ENCODE measurements at places on chromosomes 4 and X. TPM values are rescaled to one million over a fixed set of nuclear protein-coding genes. Genes with fewer than 3 reads are reported as not detected.

DNA sequence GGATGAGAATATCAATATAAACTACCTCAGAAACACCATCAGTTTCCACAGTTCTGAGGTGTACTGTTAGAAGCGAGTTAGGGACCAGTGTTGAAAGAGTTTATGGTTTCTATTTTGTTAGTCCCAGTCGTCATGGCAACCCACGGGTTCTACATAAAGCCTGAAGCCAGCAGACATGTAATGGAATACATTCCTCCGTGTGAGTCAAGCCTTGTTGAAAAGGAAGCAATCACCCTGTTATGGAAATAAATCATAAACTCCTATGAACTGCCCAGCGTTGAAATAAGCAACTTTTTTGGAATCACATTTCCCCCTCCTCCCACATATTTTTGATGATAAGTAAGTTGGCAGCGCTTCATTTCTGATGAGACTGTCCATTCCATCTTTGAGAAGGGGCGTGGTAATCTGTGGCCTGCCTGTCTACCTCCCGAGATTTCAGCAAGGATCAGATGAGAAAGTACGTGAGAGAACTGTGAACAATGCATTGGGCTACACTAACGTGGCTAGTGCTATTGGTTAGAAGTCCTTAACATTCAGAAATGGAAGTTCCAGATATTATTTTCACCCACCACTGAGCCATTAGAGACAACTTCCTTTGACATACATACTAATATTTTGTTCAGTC is 40.4 kb upstream of the PDHA1 start:
- no peak overlapping the region for H3K4me3 ChIP-seq
- DNase-seq: peak; percentile 19
- no peaks in the 10 kb centered on the region for H3K27me3 ChIP-seq
- no peaks in the 10 kb centered on the region for H3K4me1 ChIP-seq
- no peak overlapping the region for H3K27ac ChIP-seq

- H3K4me1 ChIP-seq: peaks cover 50% of the 10 kb centered on the region
- no peaks in the 10 kb centered on the region for H3K36me3 ChIP-seq
- no peaks in the 10 kb centered on the region for H3K27me3 ChIP-seq
Measured at GRCh38 chrX:34382416-34382815, 250.3 kb upstream of the FAM47A start.

GRCh38 chrX:104668550-104668949 is 102.6 kb downstream of the IL1RAPL2 start:
- H3K4me3 ChIP-seq: no peak overlapping the region
- DNase-seq: no peak
- no peaks in the 10 kb centered on the region for H3K36me3 ChIP-seq
- H3K27me3 ChIP-seq: no peaks in the 10 kb centered on the region

The RXFP1 gene
- total RNA-seq: not detected

The RHOXF1 gene
- total RNA-seq: not detected

The TTC29 gene
- total RNA-seq: not detected

The FSTL5 gene
- not detected for total RNA-seq
